ENCODE measurements at places on chromosomes 12 and 14.

DNA sequence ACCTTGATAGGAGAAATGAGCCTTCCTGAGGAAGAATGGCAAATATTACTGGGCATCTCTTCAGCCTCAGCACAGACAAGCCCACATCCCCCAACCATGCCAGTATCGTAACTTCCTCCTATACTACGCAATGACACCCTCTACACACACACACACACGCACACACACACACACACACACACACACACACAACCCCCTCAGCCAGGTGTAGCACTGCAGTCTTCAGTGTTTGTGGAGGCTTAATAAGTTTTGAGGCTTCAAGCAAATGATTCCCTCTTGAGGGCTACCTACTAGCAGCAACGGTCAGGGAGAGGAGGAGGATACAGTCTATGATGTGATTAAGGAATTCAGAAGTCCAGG, 1.6 kb downstream of the DGKA start:
- DNase-seq: peak; percentile 57

DNA sequence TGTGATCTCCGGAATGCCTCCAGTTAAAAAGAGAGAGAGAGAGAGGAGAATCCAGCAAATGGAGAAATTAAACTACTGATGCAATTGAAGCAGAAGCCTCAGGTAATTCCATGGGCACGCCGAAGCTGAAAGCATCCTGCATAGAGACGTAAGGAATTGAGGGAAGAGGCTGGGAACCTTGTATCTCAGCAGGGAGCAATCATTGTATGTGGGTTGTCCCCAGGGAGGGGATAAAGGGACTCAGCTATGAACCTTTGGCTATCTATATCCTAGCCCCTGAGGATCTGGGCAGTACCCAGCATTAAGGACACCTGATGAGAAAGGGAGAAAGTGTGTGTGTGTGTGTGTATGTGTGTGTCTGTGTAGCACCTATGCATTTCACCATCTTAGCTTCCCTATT, 95.8 kb upstream of the ATXN7L3B start:
- no peak for DNase-seq

GRCh38 chr12:16020031-16020430, 108.9 kb downstream of the DERA start:
- no peak for DNase-seq

DNA sequence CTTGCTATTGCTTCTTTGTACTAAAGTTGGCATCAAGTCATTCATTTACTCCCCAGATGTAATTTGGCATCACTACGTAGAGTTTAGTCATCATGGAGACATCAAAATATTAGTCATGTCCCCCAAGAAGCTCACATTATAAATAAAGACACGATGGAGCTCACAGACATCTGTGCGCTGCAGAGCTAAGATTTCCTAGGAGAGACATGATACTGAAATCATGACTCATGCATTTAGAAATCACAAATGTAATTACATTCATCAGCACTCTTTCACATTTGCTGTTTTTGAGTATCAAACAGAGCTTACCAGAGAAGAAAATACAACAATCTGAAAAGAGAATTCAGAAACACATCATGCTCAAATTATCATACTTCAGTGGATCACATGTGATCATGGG, 169.8 kb downstream of the LRIG3 start:
- peak; percentile 89 for DNase-seq

GRCh38 chr14:50688875-50689274, 20.8 kb upstream of the SAV1 start:
- no peak for DNase-seq

Measured in fibroblast of pulmonary artery (primary cell).